ENCODE measurements at places on chromosomes 4 and X. TPM values are rescaled to one million over a fixed set of nuclear protein-coding genes. Genes with fewer than 3 reads are reported as not detected.

NPY1R gene
- total RNA-seq = 5.1 TPM

KDR gene
- total RNA-seq = 68.6 TPM

GABRQ gene
- 1.5 TPM for total RNA-seq

CT45A2 gene
- total RNA-seq = not detected

CASP6 gene
- total RNA-seq = 21.4 TPM

STATH gene
- total RNA-seq = not detected

INTS12 gene
- total RNA-seq = 18.1 TPM

COL4A6 gene
- total RNA-seq = 39.0 TPM

GPAT3 gene
- 13.8 TPM for total RNA-seq

TEX13D gene
- not detected for total RNA-seq

ZNF518B gene
- total RNA-seq = 50.4 TPM

PRRG1 gene
- 15.6 TPM for total RNA-seq

DNA sequence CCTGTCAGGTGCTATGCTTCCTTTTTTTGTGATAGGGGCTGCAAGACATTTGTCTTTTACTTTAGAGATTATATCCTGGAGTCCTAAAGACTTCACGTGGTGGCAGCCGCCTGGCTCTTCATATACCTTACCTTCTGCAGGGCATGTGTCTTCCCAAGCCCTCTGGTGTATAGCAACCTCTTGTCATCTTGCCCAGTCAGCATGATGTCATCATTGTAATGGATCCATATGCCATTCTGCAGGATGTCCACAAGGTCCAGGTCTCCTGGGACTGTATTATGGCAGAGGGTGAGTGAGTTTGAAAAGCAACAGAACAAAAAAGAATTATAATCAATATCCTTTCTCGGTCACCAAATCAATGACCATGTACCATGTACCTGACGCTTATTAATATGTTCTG lies 82.2 kb upstream of the SCOC start:
- DNase-seq = no peak

- no peak for DNase-seq
Observed at GRCh38 chrX:22276781-22277180, 4.1 kb downstream of the CBLL2 start.

DNA sequence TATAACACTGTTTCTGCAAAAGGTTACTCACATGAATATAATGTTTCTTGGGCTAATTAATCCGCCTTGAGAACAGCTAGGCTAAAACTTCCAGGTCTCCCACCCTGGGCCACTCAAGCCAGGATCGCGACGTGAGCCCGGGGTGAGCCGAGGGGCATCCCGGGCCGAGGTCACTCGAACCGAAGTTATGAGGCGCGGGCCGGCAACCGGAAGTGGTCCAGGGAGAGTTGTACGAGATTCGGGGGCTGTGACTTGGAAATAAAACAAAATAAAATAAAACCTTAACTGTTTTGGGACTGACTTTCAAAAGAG lies 317 bp downstream of the CMC4 start:
- DNase-seq = no peak

- no peak for DNase-seq
Observed at GRCh38 chr4:41129128-41129754, 85.1 kb downstream of the APBB2 start.

DNA sequence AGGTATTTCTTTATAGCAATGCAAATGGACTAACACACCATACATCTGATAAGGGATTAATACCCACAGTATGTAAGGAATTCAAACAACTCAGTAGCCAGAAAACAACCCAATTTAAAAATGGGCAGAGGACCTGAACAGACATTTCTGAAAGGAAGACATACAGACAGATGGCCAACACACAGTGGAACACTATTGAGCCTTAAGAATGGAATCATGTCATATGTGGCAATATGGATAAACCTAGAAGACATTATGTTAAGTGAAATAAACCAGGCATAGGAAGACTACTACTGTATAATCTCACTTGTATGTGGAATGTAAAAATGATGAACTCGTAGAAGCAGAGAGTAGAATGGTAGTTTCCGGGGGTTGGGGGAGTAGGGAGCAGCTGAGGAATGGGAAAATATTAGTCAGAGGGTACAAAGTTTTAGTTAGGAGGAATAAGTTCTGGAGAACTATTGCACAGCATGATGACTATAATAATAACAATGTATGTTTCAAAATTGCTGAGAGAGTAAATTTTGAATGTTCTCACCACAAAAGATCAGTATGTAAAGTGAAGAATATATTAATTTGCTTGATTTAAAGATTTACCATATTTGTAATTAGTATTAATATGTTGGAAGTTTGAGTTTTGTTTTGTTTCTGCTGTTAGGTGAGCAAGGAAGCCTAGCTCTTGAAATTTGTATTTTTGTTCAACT lies 25.2 kb downstream of the WDR44 start:
- DNase-seq = no peak

DNA sequence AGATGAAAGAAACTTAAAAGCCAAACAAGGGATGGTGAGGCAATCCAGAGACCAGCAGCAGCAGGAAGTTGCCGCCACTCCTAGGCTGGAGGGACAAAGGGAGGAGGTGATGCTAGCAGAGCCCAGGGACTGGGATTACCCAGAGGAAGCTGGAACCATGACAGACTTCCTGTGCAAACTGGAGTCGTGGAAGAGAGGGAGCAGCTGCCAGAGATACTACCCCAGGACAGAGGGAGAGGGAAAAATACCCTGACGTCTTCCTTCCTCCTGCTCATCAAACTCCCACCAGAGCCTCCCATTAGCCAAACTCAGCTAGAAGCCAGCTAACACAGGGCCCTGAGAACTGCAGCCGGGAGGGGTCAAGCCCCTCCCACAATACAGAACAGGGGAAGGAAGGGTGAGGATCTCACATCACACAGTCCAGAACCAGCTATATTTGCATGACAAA lies 101.2 kb upstream of the KLF3 start:
- DNase-seq = no peak

GRCh38 chrX:23066588-23067281 lies 67.0 kb downstream of the DDX53 start:
- DNase-seq = no peak

GRCh38 chrX:118108304-118108703 lies 8.3 kb downstream of the KLHL13 start:
- DNase-seq = no peak

DNA sequence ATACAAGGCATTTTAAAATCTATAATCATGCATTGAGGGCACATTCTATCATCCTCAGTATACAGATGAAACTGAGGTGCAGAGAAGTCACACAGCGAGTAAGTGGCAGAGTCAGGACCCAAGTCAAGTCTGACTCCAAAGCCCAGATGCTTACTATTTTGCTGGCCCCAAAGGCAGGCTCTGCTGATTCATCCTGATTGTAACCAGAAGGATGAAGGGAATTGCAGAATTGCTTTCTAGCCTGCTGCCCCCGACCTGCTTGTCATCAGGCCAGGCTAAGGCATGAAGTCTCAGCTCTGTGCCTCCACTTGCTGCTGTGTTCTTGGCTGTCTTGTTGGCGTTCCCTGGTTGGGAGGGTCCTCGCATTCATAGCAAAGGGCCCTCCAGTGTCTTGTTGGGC lies 62.7 kb downstream of the SLC9A6 start:
- no peak for DNase-seq

DNA sequence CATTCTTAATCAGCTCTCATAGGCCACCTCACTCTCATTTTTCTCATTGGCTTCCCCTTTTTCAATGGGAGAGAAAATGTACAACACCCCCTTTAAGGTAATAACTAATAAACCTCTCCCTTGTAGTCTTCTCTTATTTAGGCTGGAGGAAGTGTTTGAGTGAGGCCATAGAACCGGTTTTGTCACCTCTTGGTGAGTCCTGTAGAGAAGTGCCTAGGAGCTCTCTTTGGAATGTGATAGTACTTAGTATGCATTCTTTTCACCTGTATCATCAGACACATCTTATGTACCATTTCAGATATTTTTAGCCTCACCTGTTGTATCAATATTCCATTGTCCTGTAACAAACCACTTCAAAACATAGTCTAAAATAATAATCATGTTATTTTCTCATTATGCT lies 3.5 kb upstream of the TAB3 start:
- DNase-seq = no peak

GRCh38 chrX:117063224-117063623 lies 600.4 kb upstream of the CT83 start:
- no peak for DNase-seq

- DNase-seq = no peak
Observed at GRCh38 chrX:17822351-17822750, 38.7 kb downstream of the RAI2 start.

GRCh38 chrX:46236411-46236810 lies 308.8 kb downstream of the ZNF674 start:
- no peak for DNase-seq

- DNase-seq = no peak
Observed at GRCh38 chr4:26459756-26460530, 30.3 kb downstream of the CCKAR start.

DNA sequence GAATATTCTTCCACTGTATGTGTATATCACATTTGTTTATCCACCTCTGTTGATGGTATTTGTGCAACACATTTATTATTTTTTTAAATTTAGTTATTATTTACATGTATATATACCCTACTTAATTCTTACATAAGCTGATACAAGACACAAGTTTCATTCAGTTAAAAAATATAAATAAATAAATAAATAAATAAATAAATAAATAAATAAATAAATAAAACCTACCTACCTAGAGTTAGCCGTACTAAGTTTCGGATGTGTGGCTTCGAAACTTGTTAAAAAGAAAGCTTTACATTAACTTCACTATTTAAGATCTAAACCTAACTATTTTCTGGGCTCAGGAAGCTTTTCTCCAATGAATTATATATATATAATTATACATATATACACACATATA lies 23.3 kb upstream of the REPS2 start:
- no peak for DNase-seq

- DNase-seq = no peak
Observed at GRCh38 chrX:134776342-134776741, 118.1 kb upstream of the PLAC1 start.

DNA sequence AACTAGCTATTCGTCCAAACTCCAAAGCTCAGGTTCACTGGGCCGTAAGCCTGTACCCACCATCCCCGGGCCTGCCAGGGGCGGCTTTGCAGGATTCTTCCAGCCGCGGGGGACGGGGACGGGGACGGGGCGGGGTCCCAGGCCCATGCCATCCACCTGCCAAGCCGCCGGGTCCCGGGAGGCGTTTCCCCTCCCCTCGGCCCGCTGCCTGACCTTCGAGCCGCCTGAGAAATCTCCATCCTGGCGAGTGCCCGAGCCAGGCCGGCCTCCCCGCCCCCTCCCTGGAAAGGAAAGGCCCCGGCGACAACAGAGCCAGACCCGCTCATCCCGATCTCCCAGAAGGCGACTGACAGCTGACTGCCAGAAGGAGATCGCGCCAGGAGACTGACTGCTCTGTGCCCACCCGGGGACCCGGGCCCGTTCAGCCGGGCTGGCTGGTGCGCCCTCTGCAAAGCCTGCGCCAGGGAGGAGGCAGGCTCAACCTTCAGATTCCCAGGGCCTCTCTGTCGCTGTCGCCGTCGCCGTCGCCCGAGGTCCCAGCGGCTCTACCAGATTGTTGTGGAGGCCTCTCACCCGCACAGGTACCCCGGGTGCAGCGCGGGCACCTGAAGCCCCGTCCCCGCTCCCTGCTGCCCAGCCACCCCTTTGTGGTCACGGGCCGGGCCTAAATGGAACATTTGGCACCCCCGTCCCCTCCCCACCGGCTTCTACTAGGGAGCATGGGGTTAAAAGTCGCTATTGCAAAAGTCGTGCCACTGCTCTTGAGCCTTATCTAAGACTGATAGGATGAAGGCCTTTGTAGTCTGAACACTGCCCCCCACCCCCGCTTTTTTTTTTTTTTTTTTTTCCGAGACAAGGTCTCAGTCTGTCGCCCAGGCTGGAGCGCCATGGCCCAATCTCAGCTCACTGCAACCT lies at the start of gene RGN:
Gene RGN (plus strand): TSS at position 315 of the 915 bp plus-strand sequence. CDS start 2,702 bp downstream, outside the sequence.
- no peak for DNase-seq

DNA sequence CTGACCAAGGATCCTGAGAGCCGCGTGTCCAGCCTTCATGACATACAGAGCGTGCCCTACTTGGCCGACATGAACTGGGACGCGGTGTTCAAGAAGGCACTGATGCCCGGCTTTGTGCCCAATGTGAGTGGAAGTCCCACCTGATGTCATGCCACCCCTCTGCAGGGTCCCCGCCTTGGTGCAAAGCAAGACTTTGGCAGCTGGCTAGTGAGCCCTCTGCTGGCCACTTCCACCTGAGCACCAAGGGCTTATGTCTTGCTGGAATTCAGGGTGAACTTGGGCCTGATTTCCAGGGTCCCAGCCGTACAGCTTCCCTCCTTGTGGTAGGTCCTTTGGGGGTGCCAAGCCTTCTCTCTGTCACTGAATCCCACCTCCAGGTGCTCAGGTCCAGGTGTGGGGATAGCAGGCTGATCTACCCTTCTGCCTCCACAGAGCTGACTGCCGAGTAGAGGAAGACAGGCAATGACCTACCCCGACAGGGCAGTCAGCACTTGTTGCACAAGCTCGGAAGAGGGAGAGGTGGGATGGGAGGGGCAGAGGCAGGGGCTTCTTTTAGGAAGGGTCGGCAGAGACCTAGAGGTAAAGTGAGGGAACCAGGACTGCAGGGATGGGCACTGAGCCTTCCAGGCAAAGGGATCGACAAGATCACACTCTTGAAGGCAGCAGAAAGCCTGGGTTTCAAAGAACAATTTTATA lies 248.1 kb downstream of the EVC2 start:
- no peak for DNase-seq

- DNase-seq = no peak
Observed at GRCh38 chr4:78166622-78167021, 109.5 kb downstream of the FRAS1 start.

All from urinary bladder (tissue), 4 donors.